Type B pancreatic cell (in vitro differentiated cells): ENCODE measurements at places on chromosomes 16 and 17.

- DNase-seq: no peak
These were observed 2.5 kb downstream of the MTSS2 start for GRCh38 chr16:70683146-70683944.

DNA sequence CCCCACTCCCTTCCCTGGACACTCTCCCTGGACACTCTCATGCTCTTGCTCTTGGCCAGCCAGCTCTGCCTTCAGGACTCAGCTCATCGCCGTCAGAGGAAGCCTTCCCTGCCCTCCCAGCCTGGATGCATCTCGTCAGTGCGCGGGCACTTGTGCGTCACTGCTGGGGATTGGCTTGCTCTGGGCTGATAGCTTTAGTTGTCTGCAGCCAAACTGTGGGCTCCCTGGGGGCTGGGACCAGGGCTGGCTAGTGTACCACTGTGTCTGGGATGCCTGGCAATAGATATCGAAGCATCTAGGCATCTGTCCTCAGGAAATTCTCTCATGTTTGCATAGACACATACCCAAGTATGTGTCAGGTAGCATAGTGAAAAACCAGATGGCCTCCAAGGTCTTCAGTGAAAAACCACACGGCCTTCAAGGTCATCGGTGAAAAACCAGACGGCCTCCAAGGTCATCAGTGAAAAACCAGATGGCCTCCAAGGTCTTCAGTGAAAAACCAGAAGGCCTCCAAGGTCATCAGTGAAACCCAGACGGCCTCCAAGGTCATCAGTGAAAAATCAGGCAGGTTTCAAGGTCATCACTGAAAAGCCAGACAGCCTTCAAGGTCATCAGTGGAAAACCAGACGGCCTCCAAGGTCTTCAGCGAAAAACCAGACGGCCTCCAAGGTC lies 72.0 kb downstream of the CMIP start:
- no peak for DNase-seq

GRCh38 chr16:10408824-10409381 lies 23.0 kb downstream of the ATF7IP2 start:
- no peak for DNase-seq

DNA sequence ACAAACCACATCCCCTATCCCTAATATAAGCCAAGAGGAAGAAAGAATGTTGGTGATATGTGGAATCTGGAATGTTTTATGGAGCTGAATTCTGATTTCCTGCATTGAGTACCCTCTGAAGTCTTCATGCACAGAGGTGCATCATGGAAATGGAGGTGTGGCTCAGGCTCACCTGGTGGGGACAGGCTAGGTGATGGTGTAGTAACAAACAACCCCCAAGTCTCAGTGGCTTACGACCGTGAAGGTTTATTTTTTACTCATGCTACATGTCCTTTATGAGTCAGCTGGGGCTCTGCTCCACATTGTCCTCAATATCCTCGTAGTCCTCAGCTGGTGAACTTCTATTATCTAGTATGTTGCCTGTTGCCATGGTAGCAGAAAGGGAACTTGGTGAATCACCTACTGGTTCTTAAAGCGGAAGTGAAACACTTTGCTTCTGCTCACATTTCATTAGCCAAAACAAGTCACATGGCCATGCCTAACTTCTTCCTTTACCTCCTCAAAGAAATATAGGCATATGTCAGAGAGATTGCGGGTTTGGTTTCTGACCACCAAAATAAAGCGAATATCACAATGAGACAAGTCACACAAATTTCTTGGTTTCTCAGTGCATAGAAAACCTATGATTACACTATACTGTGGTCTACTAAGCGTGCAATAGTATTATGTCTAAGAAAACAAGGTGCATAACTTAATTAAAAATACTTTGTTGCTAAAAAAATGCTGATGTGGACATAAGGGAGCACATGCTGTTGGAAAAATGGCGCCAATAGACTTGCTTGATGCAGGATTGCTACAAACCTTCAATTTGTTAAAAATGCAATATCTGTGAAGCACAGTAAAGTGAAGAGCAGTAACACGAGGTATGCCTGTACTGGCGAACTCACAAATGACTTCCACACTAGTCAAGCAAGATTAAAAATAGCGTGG lies at the start of gene PMFBP1:
PMFBP1 (minus strand) TSS at position 51 of the 930 bp plus-strand sequence. CDS start 947 bp downstream, outside the sequence.
- DNase-seq: no peak

DNA sequence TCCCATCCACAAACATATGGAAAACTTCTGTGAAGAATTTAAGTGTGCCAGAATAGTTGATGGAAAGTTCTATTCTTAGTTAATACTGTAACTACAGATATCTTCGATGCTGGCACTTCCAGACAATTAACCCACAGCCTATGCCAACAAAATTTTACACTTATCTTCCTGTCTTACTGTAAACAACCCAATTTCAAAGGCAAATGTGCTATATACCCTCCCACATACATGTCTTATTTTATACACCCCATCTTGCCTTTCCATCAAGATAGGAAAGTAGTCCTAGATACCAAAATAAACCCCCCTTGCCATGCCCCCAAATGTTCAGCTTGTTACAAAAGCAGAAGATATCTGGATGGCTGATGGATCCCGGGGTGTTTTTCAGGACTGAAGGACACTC lies 306.3 kb downstream of the SLC39A11 start:
- no peak for DNase-seq

DNA sequence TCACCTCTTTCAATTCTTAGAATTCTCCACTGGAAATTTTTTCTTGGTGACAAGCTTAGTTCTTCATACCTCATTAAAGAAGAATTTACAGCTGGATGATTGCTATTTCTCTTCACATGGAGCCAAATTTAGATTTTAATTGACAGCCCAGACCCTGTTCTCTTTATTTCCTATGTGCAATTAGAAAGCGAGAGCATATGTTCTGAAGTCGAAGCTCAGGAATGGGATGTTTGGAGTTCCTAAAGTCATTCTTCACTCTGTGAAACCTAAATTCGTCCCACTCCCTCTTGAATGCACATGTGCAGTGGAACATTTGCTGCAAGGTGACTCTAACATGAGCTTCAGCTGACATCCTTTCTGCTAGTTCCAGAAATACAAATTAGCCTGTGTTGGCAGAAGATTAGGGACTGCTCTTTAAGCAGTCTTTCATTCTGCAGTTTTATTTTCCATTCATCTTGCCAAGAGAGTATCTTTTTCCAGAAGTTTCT lies 129.3 kb upstream of the KCNJ16 start:
- no peak for DNase-seq

GRCh38 chr17:7922269-7922844 lies 6.3 kb upstream of the RNF227 start:
- DNase-seq: no peak
